ENCODE measurements at places on chromosomes 12 and 14.

DNA sequence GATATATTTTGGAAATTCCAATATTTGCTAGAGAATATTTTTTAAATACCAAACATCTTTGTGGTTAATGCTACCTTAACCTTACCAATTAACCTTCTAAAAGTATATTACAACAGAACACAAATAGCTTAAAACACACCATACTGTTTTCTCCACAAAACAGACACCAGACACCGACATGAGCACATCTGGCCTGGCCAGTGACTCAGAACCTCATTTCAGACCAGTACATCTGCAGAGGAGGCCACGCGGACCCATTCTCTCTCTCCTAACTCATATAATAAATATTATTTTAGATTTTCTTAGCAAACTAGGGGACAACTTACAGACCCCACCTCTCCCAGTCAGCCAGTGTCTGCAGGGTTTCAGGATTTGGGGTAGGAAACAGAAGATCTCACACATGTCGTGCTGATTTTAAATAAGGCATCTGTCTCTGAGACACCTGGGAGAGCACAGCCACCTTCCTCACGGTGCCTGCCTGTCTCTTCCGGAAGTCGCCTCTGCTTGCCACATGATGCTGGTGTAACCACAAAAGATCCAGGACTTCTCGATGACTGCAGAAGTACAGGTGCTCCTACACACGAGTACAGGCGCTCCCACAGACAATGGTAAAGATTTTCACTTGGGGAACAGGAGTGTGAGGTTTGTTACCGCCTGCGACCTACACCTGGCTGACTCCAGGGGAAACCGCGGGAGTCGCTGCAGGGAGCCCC, 9.7 kb upstream of the ANKLE2 start:
- no peak for DNase-seq

DNA sequence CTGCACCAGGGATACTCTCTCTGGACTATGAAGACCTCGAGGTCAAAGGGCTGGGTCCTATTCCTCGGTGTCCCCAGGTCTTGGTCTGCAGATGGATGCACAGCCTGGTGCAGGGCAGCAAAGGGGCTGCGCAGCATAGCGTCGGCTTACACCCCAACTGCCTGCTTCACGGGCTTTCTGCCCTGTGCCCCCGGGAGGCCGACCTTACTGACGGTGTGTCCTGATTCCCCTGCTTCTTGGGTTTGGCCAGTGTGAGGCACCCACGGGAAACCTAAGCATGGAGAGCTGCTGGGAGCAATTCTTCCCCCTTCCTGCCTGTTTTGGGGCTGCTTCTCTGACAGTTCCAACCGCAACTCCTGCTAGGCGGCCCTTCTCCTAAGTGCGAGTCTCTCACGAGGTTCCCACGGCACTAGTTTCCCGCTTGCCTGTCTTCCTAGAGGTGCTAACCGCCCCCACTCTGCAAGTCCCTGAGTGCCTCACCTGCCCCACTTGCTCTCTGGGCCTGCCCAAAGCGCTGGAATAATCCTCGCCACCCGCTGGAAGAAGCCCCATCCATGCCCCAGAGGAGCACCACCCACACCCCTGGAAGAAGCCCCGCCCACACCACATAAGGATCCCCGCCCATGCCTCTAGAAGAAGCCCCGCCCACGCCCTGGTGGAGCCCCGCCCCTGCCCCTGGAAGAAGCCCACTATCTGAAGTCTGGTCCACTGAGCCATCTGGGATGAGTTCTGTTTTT, 54.0 kb downstream of the PRIMA1 start:
- DNase-seq: no peak

GRCh38 chr14:77889971-77890442, 90.1 kb downstream of the ADCK1 start:
- DNase-seq: no peak

GRCh38 chr12:78951803-78952551, 87.4 kb downstream of the SYT1 start:
- DNase-seq: peak; percentile 63

DNA sequence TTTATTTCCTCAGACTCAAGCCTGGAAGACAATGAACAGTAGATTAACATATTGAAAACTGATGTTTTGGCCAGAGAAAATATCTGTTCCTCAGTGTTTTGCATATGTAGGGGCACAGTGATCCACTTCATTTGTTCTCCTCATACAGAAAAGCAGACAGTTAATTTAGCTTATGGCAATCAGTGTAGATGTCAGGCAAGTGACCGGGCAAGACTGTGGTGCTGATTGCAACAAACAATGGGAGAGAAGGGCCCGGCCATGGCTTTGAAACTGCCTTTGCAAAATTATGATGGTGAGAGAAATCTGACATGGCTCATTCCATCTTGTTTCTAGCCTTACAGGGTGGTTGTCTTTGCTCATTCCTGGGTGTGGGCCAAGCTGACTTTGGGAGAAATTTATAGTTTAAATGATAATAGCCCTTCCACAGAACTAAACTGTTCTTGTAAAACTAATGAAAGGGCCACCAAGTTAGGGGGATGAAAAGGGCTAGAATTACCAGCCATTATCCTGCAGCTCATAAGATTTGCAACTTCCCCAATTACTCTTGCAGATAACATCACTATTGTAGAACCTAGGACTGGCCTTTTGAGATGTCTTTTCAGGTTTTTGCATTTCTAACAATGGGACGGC, 220.3 kb downstream of the KTN1 start:
- DNase-seq: no peak

DNA sequence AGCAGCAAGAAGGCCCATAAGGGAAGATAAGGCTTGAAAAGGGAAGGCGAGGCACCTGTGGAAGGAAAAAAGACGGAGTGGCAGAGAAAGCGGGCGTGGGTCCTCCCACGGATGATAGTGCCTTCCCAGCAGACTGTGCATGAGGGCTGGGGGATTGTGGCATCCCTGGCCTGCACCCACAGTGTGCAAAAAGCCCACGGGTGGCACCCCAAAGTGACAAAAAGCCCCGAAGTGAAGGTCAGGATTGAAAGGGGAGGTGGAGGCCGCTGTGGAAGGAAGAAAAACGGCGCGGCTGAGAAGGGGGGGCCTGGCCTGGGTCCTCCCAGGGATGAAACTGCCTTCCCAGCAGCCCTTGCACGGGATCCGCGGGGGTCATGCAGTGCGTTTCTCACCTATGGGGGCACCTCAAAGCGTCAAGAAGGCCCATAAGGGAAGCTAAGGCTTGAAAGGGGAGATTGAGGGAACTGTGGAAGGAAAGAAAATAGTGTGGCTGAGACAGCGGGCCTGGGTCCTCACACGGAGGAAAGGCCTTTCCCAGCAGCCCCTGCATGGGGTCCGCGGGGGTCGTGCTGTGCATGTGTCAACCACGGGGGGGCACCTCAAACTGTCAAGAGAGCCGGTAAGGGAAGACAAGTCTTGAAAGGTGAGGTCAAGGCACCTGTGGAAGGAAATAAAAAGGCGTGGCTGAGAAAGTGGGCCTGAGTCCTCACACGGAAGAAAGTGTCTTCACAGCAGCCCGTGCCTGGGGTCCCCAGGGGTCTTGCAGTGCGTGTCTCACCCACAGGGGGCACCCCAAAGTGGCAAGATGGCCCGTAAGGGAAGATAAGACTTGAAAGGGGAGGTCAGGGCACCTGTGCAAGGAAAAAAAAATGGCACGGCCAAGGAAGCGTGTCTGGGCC, 274.1 kb downstream of the ALG10 start:
- DNase-seq: no peak

DNA sequence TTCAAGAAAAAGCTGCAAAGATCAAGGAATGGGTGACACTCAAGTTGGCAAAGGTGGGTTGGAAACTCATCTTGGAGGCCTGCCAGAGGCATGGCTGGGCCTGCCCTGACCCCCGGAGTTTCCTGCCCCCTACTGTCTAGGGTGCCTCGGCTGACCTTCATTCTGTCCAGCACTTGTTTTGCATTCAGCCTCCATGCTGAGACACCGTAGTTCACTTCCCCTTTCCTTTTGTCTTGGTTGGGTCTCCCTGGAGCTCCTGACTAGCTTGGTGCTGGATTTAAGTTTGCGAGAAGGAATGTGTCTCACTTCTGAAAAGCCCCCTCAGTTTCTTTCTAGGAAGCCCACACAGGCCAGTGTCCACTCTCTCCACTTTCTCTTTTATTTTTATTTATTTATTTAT, 26.5 kb downstream of the PLEKHH1 start:
- no peak for DNase-seq

GRCh38 chr14:91719839-91720238, 12.0 kb downstream of the CATSPERB start:
- no peak for DNase-seq

GRCh38 chr12:2834581-2835491, at the start of gene NRIP2:
TSS of gene NRIP2 (minus strand) at chr12:2835035. CDS start at chr12:2834983, 52 bp downstream.
- no peak for DNase-seq

GRCh38 chr12:6254491-6254890, 54.3 kb downstream of the CD9 start:
- no peak for DNase-seq

GRCh38 chr12:56362130-56363059, at the start of gene APOF:
TSS of gene APOF (minus strand) at chr12:56362857. CDS start at chr12:56362745, 112 bp downstream.
- DNase-seq: no peak

- DNase-seq: no peak
Observed at GRCh38 chr14:73142216-73142615, 5.9 kb downstream of the PSEN1 start.

DNA sequence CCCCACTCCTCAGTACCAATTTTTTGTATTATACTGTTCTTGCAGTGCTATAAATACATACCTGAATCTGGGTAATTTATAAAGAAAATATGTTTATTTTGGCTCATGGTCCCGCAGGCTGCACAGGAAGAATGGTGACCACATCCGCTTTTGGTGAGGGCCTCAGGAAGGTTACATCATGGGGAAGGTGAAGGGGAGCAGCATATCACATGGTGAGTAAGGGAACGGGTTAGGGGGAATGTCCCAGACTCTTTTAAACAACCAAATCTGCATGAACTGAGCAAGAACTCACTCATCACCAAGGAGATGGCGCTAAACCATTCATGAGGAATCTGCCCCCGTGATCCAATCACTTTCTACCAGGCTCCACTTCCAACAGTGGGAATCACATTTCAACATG, 40.0 kb downstream of the OSBPL8 start:
- peak; percentile 94 for DNase-seq

DNA sequence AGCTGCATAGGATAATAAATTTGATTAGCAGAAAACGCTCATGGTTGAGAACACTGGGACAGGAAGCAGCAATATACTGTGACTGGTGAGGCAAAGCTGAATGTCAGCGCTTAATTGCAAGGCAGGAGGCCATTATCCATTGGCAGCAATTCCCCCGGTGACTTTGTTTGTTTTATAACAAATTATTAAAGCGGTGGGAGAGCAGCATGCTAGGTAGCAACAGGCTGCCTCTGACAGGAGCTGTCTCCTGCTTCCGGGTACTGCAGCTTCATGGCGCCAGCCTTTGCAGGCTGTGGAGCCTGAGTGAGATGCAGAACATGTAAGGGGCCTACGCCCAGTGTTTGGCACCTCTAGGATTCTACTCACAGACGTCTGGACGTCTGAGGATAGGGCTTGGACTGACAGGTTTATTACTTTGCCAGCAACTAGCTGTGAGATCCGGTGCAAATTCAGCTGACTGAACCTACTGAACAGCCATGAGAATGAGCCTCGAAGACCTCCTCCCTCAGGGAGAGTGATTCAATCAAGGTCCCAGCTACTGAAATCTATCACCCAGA, 82.1 kb upstream of the SSTR1 start:
- no peak for DNase-seq

- DNase-seq: no peak
Observed at GRCh38 chr14:34951286-34951685, 31.5 kb upstream of the SRP54 start.

- no peak for DNase-seq
Observed at GRCh38 chr12:848882-849527, 96.6 kb downstream of the WNK1 start.

DNA sequence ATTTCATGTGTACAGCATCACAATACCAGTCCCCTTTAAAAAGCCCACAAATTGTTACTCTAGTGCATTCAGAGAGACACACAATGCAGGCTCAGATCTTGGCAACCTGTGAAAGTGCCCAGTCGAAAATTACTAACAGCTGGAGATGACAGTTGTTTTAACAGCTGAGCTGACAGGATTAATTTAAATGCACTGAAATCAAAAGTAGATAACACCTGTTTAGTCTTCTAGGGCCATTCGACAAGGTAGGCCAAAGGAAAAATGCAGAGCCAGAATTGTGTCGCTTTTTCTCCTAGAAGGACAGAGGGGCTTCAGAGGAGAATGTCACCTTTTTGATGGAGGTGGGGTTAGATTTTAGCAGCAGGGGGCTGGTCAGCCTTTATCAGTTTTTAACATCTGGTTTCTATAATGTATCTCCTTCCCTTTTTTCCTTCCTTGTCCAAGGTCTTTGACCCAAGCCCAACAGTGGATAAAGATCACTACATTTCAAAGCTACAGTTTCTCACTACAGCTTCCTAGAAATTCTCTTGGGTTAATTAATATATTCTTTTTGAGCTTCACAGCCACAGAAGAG, 139.1 kb downstream of the SOX5 start:
- no peak for DNase-seq

DNA sequence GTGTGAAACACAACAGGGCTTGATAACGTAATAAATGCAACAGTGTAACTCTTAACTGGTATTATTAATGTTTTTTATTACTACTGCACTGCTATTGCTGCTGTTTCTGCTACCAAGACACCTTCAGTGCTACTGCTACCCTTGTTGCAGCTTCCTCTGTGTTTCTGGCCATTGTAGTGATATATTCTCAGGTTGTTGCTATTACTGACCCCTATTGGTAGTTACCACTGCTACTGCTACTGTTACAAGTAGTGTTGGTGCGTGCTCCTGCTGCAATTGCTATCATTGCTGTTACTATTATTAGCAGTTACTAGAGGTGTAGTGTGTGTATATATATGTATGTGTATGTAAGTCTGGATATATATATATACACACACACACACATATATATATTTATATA, 87.2 kb upstream of the PTPRB start:
- peak; percentile 16 for DNase-seq

DNA sequence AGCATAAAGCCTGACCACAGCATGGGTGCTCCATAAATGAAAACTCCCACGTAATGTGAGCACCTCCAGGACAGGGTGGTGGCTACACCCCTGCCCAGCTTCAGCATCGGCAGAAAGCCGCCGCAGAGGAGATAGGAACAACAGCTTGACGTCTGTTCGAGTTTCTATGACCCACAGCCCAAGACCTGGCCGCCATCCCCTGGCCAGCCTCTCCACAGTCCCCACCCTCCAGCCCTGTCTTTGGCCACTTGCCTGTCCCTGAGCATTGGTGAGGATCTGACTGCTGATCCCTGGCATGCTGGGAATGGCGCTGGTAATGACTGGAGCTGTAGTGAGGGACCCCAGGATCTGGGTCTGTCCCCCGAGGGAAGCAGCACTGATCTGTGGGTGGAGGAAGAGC, 21.3 kb downstream of the POU6F1 start:
- DNase-seq: no peak
